Keratinocyte (primary cell): ENCODE measurements at places on chromosomes 11 and 22.

DNA sequence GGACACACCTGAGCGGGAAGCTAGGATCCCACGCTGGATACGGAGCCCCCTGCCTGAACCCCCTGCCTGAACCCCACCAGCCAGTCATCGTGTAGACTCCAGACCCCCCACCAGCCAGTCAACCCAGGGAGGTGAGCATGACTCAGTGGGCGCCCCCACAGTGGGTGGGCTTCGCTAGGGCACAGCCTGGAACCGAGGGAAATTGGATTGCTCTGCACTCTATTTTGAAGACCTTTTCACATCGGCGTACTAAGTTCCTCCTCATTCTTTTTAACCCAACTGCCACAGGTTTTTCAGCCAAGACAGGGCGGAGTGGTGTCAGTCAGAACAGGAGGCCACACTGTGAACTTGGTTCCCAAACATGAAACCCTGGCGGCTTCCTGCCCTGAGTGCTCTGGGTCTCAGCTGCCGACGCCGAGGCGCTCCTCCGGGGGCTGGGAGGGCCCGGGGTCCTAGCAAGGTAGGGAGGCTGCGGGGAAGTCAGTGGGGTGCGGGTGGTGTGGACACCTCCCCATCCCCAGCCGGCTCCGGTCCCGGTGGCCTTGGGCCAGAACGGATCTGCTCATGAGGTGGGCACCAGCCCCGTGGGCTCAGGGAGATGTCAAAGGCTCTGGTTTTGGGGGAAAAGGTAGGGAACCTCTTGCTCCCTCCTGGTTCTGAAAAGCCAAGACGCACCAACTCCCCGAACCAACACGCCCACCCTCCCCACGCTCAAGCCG lies 57.0 kb downstream of the BRD1 start:
- DNase-seq: no peak

DNA sequence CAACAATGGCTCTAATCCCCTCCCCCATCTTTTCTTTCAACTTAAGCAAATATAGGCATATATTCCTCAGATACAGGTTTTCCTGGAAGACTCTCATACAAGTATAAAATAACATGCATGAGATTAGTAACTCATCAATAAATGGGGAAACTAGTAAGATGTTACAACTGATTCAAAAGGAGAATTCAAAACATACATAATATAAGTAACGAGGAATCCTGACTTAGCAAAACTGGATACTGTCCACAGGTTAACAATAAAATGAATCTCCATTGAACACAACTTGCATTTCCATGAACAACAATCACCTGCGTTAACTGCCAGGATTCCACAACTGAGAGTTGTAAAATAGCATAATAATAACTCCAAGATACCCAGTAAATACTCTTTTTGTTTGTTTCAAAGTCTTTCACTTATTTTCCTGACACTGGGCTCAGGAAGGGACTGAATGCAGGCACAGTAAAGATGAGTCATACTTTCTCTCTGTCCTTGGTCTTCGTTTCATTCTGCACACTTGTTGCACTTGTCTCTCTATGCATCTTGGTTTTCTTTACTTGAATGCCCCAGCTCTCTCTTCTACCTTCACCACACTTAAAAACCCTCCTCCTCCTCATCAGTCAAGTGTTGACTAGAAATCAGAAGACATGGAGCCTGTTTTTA lies 8.1 kb downstream of the APIP start:
- no peak for DNase-seq

GRCh38 chr22:49327411-49328117 lies 500.1 kb downstream of the BRD1 start:
- no peak for DNase-seq

- DNase-seq: no peak
These were observed 302.1 kb downstream of the CADM1 start for GRCh38 chr11:115202074-115202473.
